ENCODE measurements at places on chromosomes 12 and 14.

DNA sequence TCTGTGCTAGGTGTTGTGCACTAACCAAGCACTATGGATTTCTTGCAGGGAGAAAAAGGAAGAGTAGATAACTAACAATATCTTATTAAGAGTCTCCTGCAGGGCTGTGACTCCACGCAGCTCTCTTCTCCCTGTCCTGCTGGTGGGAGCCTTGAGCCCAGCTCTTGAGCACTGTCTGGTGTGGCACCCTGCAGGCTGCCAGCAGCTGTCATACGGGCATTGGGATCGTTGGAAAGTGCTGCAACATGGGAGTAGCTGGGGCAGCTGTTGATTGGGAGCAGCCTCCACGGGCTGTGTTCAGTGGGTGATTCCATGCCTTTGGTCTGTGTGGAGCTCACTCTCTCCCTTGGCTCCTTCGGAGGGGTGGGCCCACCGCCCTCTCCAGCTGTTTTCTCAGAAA, 125.3 kb downstream of the FBXL14 start:
- no peak for DNase-seq

DNA sequence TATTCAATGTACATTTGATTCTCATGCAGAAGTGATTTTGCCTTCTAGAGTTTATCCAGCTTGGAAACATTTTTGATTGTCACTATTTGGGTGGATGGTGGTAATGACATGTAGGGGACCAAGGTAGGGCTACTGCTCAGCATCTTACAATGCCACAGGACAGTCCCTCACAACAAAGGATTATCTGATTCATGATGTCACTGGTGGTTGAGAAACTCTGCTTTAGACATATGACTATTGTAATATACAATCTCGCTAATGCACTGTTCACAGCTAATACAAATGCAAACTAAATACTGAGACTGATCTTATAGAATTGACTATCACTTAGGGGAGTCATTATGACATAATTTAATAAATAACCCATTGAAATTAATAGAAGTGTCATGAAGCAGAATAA, 60.4 kb upstream of the BTG1 start:
- DNase-seq: no peak

DNA sequence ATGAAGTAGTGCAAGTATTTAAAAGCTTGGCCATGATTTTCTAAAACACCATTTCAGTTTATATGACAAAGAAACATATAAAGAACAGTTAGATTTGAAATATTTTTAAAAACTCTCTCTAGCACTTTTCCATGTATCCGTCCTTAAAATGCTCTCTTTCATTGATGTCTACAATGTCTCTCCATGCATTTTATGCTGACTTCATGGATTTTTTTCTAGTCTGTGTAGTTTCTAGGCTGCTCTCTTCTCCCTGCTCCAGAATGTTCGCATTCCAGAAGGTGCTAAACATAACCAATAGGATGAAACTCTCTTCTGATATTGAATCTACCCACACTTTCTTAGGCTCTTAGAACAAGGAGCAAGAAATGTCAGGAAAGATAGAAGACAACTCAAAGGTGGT, 124.8 kb downstream of the PLCZ1 start:
- no peak for DNase-seq

- no peak for DNase-seq
These were observed 2.7 kb downstream of the SHMT2 start for GRCh38 chr12:57232156-57232756.

- peak; percentile 39 for DNase-seq
These were observed 154.9 kb downstream of the SEC23A start for GRCh38 chr14:38948171-38948570.

GRCh38 chr12:2958432-2959191, 585 bp upstream of the TEAD4 start:
- DNase-seq: peak; percentile 29

DNA sequence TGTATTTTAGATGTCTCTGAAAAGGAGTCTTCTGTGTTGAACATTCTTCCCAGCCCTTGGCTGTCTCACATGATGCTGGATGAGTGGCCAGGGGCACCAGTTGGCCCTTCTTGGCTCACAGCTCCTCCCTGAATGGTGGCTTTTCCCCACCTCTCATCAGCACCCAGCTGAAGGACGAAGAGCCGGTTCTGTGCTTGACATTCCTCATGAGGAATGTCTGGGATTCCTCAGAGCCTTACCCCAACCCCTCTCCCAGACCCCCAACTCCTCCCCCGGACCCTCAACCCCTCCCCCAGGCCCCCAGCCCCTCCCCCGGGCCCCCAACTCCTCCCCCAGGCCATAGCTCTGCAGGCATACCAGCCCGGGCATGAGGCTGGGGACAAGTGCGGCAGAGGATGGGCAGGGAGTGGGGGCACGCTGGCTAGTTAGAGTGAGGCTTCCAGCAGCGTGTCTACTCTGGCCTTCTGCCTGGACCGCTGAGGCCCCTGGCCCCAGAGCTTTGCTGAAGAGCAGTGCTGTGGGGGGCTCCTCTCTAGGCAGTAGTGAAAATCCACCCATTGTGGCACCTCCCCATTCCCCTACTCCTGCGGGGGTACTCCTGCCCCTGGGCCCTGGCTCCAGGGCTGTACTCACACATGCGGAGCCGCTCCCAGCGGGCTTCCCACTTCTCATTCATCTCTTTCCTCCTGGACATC, 64.3 kb downstream of the PLEKHG3 start:
- DNase-seq: no peak

GRCh38 chr14:70415788-70416187, 1.1 kb downstream of the SYNJ2BP start:
- no peak for DNase-seq

GRCh38 chr12:23356440-23356839, 593.0 kb downstream of the SOX5 start:
- DNase-seq: no peak

DNA sequence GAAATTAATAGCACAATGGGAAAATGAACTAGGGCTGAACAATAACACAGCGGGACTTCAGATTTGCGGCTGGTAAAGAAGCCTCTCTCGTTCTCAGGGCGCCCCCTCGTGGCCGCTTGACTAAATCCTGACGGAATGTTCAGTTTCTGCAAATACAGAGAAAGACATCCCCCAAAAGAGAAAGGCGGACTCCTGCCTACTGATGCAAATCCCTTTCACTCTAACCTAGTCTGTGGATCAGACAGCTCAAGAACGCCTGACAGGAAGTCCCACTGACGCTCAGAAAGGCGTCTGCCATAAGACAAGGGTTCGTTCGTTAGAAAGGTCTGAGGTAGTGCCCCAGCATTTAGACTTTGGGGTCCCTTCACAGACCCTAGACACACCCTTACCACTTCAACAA, 2.5 kb downstream of the NUAK1 start:
- DNase-seq: no peak

DNA sequence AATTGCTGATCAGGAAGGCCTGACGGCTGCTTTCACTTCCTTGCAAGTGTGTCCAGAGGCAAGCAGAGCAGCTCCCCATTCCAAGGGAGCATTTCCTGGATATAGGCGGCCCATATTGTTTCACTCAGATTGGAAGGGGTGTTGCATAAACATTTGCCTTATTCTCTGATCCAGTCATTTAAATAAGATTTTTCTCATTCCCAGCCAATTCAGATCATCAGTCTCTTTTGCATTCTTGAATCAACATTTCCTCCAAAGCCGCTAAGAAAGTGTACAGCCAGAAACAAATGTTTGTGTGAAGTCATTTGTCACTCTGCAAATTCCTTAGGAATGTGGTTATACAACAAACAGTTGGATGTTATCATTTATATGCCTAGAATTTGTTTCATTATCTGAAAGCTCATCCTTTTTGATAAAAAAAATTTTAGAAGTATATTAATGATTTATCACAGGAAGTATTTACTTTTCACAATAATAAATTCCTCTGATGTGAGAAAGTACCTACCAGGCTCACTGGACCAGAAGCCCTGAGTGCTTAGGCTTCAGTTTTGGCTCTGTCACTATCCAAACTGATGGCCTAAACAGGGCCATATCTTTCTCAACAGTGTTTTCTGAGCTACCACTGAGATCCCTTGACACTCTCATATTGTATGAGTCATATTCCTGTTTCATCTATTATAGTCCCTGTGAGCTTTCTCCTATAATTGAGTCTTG, 379.6 kb downstream of the CCDC91 start:
- peak; percentile 93 for DNase-seq

DNA sequence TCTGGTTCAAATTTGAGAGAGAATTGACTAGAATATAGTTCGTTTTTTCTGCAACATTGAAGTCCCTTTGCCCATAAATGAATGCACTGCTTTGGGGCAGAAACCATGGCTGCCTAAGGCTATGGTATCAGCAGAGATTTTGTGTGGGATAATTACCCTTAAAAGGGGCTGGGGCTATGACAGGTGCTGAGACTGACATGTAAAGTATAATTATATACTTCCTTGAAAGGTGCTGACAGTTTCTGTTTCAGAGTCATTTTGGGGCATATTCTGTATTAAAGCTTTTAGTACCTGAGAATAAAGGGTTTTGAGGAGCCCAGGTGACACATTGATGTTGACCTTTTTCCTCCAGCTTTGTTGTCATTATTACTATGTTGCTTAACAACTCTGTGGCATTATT, 150.3 kb upstream of the PTPRQ start:
- DNase-seq: no peak

- peak; percentile 80 for DNase-seq
These were observed 31.9 kb upstream of the OSBPL8 start for GRCh38 chr12:76591476-76591875.

DNA sequence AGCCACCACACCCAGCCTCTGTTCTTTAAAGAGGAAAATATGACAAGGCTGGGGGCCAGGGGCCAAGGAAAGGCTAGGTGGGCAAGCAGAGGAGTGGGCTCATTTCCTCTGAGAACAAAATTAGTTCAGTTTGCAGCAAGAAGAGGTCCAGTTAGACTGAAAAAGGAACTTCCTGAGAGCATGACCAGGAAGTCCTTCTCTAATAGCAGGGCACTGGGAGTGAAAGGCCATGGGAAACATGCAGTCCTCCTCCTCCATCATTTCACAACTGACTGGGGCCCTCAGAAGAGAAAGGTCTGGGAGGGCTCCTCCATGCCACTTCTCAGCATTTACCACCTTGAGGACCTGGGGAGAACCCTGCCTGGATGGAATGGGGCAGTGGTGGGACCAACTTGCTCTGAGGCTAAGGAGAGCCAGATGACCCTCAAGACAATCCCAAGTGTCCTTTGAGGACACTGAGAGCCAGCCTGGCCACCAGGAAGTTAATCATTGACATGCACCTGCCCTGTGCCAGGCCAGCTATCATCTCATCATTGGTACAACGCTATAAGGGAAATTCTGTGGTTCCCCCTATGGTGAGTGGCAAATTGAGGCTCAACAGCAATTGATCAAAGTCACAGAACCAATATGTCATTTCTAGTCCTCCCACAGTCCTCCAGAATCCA, 2.0 kb downstream of the AQP2 start:
- no peak for DNase-seq

GRCh38 chr12:121059031-121059898, 20.2 kb upstream of the OASL start:
- no peak for DNase-seq

DNA sequence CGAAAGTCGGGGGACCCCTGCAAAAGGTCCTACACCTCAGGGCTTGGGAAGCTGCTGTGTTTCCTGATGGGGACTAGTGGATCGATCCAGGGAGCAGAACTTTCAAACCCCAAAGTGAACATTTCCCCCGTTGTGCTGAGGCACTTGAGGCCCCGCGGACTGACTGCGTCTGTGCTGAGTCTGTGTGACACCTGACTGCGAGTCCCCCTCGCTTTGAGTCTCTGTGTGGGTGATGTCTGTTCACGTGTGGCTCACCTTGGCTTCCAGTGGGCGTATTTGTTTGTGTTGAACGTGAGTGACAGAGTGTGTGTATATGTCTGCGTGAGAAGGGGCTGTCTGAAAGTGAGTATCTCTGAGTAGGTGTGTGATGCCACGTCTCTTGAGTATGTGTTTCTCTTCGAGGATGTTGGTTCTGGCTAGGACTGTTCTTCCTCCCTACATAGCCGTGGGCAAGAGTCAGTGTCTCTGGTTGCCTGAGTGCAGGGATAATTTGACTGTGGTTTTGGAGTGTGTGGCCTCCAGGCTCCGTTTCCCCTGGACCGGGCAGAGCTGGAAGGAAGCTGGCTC, 1.3 kb downstream of the TEAD4 start:
- no peak for DNase-seq

GRCh38 chr12:41221491-41221890, 33.4 kb downstream of the PDZRN4 start:
- DNase-seq: no peak

DNA sequence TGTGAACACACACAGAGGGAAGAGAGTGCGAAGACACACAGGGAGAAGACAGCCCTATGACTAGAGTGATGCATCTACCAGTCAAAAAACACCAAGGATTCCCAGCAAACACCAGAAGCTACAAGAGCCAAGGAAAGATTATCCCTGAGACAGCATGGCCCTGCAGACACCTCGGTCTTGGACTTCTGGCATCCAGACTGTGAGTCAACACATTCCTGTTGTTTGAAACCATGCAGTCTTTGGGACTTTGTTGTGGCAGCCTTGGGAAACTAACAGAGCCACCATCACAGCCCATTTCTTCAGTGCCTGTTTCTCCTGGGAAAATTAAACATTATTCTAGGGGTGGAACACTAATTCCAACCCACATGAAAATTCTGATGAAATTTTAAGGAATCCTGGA, 220.6 kb downstream of the GXYLT1 start:
- no peak for DNase-seq

DNA sequence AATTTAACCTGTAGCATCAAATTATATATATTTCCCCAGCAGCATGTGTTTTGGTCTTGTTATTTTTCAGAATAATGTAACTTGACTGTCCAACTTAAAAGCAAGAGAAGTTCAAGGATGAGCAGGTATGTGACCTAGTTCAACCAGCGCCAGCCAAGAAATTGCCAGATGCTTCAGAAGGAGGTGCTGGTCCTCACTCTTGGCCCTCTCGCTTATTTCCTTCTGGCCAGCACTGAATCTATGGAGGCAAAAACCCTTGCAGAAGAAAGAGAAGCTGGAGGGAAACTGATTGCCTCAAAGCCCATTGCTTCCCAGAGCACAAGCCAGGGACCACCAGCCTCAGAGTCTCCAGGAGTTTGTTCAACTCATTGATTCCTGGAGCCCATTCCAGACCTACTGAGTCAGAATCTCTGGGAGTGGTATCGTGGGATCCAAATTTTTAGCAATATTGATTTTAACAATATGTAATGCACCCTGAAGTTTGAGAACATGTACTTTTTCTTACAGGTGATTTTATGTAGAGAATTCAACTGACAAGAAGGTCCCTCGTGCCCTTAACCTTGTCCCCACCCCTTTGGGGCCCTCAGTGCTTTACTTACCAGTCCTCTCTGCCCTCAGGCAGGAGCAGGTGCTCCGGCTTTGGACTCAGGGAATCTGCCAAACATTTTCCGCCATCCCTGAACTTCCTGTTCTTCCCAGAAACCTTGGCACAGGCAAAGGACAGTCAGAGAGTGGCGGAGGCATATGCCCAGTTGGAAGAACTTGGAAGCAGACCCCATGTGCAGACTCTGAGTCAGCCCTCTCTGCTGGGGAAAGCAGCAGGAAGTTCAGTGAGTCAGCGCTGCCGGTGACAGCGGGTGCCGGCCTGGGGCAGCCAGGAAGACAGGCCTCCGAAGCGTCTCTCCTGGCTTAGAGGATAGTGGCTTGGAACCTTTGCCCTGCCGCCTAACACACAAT, 10.4 kb downstream of the BEST3 start:
- peak; percentile 77 for DNase-seq

GRCh38 chr12:131097202-131098177, 143.8 kb downstream of the ADGRD1 start:
- DNase-seq: no peak

Data from GM04503 (cell line).